Bladder microvascular endothelial cell (primary cell): ENCODE measurements at places on chromosomes 3 and 15. TPM values are rescaled to one million over a fixed set of nuclear protein-coding genes. Genes with fewer than 3 reads are reported as not detected.

SLC12A1 gene
- total RNA-seq: not detected in 2 replicates

NEK10 gene
- 1.6 and 2.8 TPM in 2 replicates for total RNA-seq

BCL6 gene
- 2.1 and 2.3 TPM in 2 replicates for total RNA-seq

LRRIQ4 gene
- total RNA-seq: not detected in 2 replicates

RGMA gene
- total RNA-seq: 0.06 TPM in 1 of 2 replicates, not detected in the other

HRG gene
- total RNA-seq: not detected in 2 replicates

GOLIM4 gene
- 24.6 and 40.8 TPM in 2 replicates for total RNA-seq

MME gene
- total RNA-seq: 4.6 and 13.9 TPM in 2 replicates

MEX3B gene
- 6.8 and 11.1 TPM in 2 replicates for total RNA-seq

CLRN1 gene
- total RNA-seq: not detected in 2 replicates

A4GNT gene
- total RNA-seq: not detected in 2 replicates

GABRR3 gene
- not detected in 2 replicates for total RNA-seq

C3orf49 gene
- not detected in 2 replicates for total RNA-seq

TEX9 gene
- total RNA-seq: 0.49 and 0.63 TPM in 2 replicates

TMEM212 gene
- total RNA-seq: not detected in 2 replicates

TRIM42 gene
- not detected in 2 replicates for total RNA-seq

TRPM1 gene
- 0.06 and 0.81 TPM in 2 replicates for total RNA-seq

STAC gene
- total RNA-seq: 7.4 and 12.5 TPM in 2 replicates

GOLGA6L10 gene
- 0.65 and 1.3 TPM in 2 replicates for total RNA-seq

TMC3 gene
- total RNA-seq: not detected in 2 replicates
